ENCODE measurements at places on chromosomes 2 and 18. TPM values are rescaled to one million over a fixed set of nuclear protein-coding genes. Genes with fewer than 3 reads are reported as not detected.

DNA sequence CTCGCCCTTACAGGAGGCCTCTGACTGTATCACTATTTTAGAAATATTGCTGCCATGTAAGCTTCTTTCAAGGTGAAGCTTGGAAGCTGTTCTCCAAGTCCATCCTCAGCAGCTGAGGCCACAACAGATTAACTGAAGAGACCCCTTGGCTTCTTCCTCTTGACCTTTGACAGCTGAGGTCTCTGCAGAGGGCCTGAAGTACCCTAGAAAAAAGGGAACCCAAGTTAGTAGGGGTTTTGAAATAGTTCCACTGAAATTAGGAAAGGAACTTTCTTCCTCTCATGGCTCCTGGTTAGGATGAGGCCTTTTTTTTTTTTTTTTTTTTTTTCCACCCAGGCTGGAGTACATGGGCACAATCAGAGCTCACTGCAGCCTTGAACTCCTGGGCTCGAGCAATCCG is 15.5 kb upstream of the IHH start:
- H3K36me3 ChIP-seq = peaks cover 28% of the 10 kb centered on the region
- no peak for DNase-seq
- no peak overlapping the region for H3K4me3 ChIP-seq
- peaks cover 5% of the 10 kb centered on the region for H3K4me1 ChIP-seq

- H3K4me1 ChIP-seq = peaks cover 24% of the 10 kb centered on the region
- no peak overlapping the region for H3K4me3 ChIP-seq
- peaks cover 34% of the 10 kb centered on the region for H3K36me3 ChIP-seq
- DNase-seq = no peak
- H3K27me3 ChIP-seq = no peaks in the 10 kb centered on the region
- H3K27ac ChIP-seq = peak overlapping the region; percentile 48
These were observed 15.5 kb downstream of the RND3 start for GRCh38 chr2:150471813-150472510.

DNA sequence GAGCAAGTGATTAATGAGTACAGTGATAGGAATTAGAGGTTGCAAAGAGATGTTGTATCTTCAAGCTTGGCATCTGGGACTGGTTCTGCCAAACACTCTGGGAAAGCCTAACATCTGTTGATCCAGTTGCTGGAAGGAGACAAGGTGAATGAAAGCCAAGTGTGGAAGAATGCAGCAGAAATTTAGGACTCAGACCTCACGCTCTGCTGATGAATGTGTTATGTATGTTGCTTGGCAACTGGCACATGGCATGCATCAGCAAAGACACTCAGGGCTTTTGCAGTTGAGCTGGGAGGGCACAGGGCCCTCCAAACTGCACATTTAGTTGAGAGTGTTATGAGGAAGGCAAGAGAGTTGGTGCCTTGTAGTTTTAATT is 105.5 kb downstream of the COLEC12 start:
- peak overlapping the region; percentile 34 for H3K27ac ChIP-seq
- no peak for DNase-seq
- H3K4me1 ChIP-seq = peaks cover 51% of the 10 kb centered on the region

Gene ATOH8
- 44.9 TPM for total RNA-seq

Gene TLX2
- not detected for total RNA-seq

- H3K36me3 ChIP-seq = no peaks in the 10 kb centered on the region
- H3K27me3 ChIP-seq = no peaks in the 10 kb centered on the region
- H3K4me3 ChIP-seq = no peak overlapping the region
- no peaks in the 10 kb centered on the region for H3K4me1 ChIP-seq
- no peak overlapping the region for H3K27ac ChIP-seq
These were observed 270.7 kb upstream of the NRP2 start for GRCh38 chr2:205411558-205411957.

- no peak overlapping the region for H3K4me3 ChIP-seq
- H3K4me1 ChIP-seq = peaks cover 46% of the 10 kb centered on the region
- peaks cover 30% of the 10 kb centered on the region for H3K36me3 ChIP-seq
- DNase-seq = no peak
These were observed 116.5 kb downstream of the MBP start for GRCh38 chr18:77015771-77016710.

- DNase-seq = no peak
- no peaks in the 10 kb centered on the region for H3K36me3 ChIP-seq
- no peak overlapping the region for H3K27ac ChIP-seq
- no peaks in the 10 kb centered on the region for H3K27me3 ChIP-seq
- H3K4me3 ChIP-seq = no peak overlapping the region
- no peaks in the 10 kb centered on the region for H3K4me1 ChIP-seq
These were observed 223.4 kb downstream of the NCKAP5 start for GRCh38 chr2:133344849-133345248.

Gene MYOM1
- 5.0 TPM for total RNA-seq

- H3K36me3 ChIP-seq = no peaks in the 10 kb centered on the region
- H3K4me3 ChIP-seq = no peak overlapping the region
- no peak for DNase-seq
- peaks cover 7% of the 10 kb centered on the region for H3K4me1 ChIP-seq
These were observed 130.2 kb downstream of the MTCL1 start for GRCh38 chr18:8835521-8835953.
